ENCODE measurements at places on chromosomes 11 and 22. TPM values are rescaled to one million over a fixed set of nuclear protein-coding genes. Genes with fewer than 3 reads are reported as not detected.

DNA sequence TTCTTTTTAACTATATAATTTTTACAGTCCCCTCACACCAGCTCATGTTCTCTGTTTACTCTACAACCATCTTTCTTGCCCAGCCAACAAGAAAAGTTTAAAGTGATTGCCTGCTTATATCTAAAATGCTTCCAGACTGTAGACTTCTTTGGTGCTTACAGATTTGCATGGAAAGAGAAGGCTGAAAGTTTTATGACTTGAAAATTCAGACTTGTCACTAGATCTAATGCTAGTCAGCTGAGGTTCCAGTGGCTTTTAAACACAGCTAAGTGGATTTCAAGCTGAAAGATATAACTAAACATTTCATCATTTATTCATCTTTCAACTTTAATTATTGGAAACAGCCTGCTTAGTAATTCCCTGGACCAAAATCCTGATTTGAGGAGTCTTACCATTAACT is 178.4 kb downstream of the NAV2 start:
- no peak for DNase-seq

The KCNQ1OT1 gene
- 0.57 TPM for total RNA-seq

- no peak for DNase-seq
Measured at GRCh38 chr11:60310407-60310998, 16.6 kb upstream of the MS4A6E start.

DNA sequence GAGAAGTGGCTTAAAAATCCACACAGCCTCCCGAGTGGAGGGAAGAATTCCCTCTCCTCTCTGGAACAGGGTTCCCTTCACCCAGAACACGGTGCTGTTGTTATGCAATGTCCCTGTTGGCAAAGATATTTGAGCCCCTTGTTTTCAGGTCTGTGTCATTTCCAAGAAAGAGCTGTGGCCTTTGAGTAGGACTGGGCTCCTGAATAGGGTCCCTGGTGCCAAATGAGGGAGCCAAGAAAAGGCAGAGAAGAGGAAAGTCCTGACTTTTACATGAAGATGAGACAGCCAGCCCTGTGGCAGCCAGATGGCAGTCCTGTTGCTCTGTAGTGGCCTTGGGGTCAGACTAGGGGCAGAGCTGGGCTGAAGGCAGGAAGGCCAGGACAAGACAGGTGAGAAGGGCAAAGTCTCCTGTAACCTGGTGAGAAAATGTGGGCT is 51.2 kb upstream of the ELF5 start:
- DNase-seq: no peak

GRCh38 chr11:121557348-121557747 is 104.6 kb upstream of the SORL1-AS1 start:
- DNase-seq: no peak

The MAP6 gene
- total RNA-seq: not detected

DNA sequence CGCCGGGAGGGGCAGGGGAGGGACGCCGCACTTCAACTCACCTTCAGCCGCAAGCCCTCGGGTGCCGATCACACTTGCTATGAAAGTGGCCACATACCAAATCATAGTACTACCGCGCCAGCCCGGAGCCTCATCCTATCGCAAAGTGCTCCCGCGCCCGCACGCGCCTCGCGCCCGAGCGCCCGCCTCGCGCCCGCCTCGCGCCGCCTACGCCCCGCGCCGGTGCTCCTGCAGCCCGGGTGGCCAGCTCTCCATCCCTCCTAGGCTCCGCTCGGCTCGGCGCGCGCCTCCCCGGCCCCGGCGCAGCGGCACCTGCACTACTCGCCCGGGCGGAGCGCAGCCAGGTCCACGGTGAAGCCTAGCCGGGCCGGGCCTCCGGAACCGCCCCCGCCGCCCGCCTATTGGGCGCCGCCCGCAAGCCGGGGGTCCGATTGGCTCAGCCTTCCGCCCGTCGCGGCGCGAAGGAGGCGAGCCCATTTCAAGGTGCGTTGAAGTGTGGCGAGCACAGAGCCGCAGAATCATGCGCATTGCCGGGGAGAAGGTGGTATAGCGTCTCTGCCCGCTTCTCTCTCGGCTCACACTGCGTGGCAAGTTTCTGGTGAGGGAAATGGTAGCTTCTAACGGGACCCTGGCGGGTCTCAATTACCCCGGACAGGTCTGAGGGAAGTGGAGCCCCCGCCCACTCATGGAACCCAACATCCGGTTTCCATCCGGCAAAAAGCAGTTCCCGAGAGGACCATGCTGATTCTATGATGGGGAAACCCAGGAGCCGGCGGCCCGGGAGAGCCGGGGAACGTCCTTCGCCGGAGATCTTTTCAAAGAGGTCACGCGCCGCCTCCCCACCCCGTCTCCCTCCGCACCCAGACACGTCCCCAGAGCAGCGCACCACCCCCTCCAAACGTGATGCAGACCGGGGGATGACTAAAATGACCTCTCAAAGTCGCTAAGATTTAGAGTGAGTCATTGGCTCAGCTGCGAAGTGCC is at the start of gene IGSF9B:
IGSF9B (minus strand) TSS at position 319 of the 984 bp plus-strand sequence; CDS start at position 105, 214 bp downstream.
- DNase-seq: no peak

GRCh38 chr22:36100134-36100824 is 60.3 kb downstream of the APOL3 start:
- no peak for DNase-seq

GRCh38 chr22:37752189-37753087 is 55.3 kb upstream of the GCAT start:
- peak; percentile 99 for DNase-seq

DNA sequence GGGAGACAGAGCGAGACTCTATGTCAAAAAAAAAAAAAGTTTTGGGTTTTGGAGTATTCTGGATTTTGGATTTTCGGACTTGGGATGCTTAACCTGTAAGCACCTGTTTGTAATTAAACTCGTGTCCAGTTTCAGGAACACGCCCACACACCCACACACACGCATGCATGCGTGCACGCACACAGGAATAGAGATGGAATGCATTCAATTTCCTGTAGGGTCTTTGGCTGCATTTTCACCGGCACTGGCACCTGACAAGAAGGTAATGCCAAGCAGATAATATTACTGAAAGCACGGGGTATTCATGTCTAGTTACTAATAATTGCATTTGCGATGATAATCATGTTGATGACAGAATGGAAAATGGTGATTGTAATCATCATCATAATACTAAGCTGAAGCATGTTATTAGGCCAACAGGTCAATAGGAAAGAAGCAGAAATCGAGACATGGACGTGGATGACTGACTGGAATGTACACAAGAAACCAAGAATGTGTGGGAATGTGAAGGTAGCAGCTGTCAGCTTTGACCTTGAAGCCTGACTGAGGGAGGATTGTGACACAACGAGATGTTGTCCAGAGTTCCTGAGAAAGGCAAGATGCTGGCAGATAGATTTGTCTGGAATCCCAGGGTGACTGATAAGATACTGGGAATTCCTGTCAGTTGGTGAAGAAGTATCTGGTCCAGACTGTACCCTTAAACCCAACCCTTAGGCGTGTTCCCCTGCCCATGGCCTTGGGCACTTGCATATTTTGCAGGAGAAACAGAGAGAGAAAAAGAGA is 108.6 kb downstream of the SYN3 start:
- DNase-seq: no peak

DNA sequence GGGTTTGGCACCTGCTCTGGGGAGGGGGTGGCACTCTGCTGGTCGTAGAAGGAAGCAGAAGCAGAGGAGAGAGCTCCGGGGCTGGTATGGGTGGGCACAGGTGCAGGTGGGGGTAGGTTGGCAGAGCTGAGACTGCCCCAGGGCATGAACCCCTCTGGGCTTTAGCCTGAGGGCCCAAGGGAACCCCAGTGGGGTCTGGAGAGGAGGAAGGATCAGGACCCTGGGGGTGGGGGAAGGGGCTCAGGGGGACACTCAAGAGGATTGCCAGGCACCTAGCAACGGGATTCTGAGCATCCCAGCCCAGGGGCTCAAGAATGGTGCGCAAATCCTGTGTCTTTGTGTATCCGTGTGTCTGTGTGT is 6.3 kb downstream of the ALDH3B2 start:
- DNase-seq: no peak

GRCh38 chr11:85740481-85741400 is 54.7 kb upstream of the CCDC89 start:
- DNase-seq: no peak

DNA sequence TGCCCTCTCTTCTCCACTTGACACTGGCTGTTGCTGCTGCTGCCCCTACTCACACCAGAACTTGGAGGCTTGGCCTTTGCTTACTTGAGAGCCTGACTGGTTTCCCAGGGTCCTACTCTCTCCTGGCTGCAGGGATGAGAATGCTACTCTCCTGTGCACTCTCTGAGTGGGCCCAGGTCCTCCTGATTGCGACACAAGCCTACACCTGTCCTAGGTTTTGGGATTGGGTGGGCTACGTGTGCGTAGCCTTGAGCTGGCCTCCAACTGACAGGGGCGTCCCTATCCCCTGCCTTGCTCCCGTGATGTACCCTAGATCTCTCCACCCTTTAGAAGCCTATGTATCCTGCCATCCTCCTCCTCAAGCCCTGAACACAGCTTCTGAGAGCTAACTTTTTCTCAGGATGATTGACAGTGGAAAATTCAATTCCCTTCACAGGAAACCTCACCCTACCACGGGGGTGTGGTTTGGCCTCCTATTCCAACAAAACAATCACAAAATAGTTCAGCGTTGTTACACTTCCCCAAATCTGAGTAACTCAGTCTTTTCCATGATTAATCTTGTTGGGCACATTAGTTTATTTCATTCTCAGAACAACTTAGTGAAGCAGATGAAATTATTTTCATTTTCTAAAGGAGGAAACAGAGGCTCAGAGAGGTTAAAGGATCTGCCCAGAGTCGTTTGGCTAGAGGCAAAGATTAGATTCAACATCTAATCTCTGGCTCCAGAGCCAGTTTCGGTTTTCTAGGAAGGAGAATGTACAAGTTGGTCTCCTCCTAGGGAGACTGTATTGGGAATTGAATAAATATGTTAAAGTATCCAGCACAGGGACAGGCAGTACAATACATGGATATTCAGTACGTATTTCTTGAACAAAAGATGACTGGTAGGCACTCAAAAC is 17.6 kb upstream of the AMOTL1 start:
- DNase-seq: no peak

The PYGM gene
- not detected for total RNA-seq

The PRSS23 gene
- total RNA-seq: 157 TPM

Measured in LHCN-M2 (cell line).